ENCODE measurements at places on chromosomes 6 and 20. TPM values are rescaled to one million over a fixed set of nuclear protein-coding genes. Genes with fewer than 3 reads are reported as not detected.

- H3K27me3 ChIP-seq, result no peaks in the 10 kb centered on the region
- no peak overlapping the region for H3K4me3 ChIP-seq
- H3K36me3 ChIP-seq, result no peaks in the 10 kb centered on the region
- no peak for DNase-seq
Measured at GRCh38 chr20:11248687-11249638, 575.2 kb upstream of the JAG1 start.

- no peaks in the 10 kb centered on the region for H3K27me3 ChIP-seq
- H3K4me3 ChIP-seq, result no peak overlapping the region
- H3K4me1 ChIP-seq, result no peaks in the 10 kb centered on the region
- no peaks in the 10 kb centered on the region for H3K36me3 ChIP-seq
Measured at GRCh38 chr6:9292975-9293374, 857.6 kb upstream of the SLC35B3 start.

Gene GPR6
- not detected for total RNA-seq

DNA sequence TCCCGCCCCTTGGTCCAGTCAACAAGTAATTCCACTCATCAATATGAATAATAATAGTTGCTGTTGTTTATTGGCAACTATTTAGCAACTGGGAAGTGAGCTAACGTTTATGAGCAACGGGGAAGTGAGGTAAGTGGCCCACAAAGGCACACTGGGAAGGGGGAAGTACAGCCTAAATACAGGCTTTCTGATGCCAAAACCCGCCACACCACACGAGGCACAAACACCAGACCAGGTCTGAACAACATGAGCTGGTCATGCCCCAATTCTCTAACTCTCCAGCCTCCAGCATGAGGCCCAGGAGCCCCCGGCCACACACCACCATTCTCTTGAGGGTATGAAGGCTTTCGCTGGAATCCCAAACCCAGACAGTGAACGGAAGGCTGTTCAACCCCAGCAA, 50.8 kb downstream of the PREX1 start:
- no peak overlapping the region for H3K4me3 ChIP-seq
- no peak for DNase-seq
- H3K27ac ChIP-seq, result no peak overlapping the region
- H3K4me1 ChIP-seq, result no peaks in the 10 kb centered on the region

- H3K27me3 ChIP-seq, result no peaks in the 10 kb centered on the region
- no peak overlapping the region for H3K4me3 ChIP-seq
- H3K36me3 ChIP-seq, result no peaks in the 10 kb centered on the region
- H3K27ac ChIP-seq, result peak overlapping the region; percentile 35
- H3K4me1 ChIP-seq, result peaks cover 43% of the 10 kb centered on the region
- no peak for DNase-seq
Measured at GRCh38 chr20:62370807-62371587, 3.9 kb upstream of the LAMA5 start.

DNA sequence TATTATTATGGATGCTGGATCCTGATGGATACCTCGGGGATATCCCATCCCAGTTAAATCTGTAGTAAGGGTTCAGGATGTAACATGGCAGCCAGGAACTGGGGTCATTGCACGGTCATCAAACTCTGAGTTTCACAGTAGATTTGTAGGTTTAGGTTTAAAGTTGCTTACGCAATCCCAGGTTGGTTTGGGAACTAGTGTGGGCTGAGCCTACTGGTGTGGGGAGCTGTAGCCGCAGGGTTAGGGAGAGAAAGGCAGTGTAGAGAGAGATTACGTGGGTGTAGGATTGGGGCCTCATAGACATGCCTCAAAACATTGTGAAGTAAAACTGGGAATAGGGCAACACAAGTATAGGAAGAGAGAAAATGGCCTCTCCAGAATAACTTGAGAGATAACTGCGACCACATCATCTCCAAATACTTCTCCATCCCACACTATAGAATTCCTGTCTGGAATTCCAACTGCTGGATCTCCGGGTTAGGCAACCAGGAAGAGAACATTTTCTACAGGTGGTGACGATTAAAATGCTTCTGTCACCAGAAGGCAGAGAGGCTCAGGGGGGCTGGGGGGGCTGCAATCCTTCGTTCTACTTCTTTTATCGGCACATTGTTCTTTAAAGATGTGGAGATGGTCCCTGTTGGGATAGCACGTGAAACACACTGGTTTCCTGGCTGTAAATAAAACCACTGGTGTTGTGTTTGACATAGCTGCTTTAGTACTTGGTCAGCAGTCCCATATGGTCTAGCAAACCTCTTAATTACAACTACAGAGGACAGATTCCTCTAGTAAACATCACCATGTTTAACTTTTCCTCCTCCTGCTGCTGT, 44.9 kb upstream of the TMEM170B start:
- no peak overlapping the region for H3K4me3 ChIP-seq
- H3K36me3 ChIP-seq, result no peaks in the 10 kb centered on the region
- no peak overlapping the region for H3K27ac ChIP-seq

GRCh38 chr20:56974499-56975250, 291.8 kb downstream of the BMP7 start:
- peak overlapping the region; percentile 48 for H3K4me3 ChIP-seq
- peak overlapping the region; percentile 57 for H3K27ac ChIP-seq
- no peaks in the 10 kb centered on the region for H3K27me3 ChIP-seq
- DNase-seq, result peak; percentile 89
- peaks cover 26% of the 10 kb centered on the region for H3K4me1 ChIP-seq

Gene CLDN20
- not detected for total RNA-seq

DNA sequence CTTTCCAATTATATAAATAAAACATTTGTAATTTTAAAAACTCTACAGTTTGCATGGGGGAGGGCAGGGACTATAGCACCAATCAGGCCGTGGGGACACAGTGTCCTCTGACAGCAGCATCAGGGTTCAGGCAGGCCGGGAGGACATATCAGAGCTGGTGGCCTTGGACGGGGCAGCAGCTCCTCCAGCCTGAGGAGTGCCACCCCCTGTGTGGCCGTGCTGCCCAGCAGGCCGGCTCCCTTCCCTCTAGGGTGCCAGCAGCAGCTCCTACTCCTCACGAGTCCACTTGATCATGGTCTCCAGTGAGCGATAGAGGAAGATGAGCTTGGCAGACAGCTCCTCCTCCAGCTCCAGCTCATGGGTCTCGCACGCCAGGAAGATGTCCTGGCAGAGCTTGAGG, 144.0 kb upstream of the PHACTR3 start:
- H3K4me1 ChIP-seq, result no peaks in the 10 kb centered on the region
- H3K27me3 ChIP-seq, result peaks cover 99% of the 10 kb centered on the region
- H3K36me3 ChIP-seq, result no peaks in the 10 kb centered on the region
- DNase-seq, result no peak

Gene KCNS1
- 0.15 TPM for total RNA-seq

Gene ZSCAN16
- 5.6 TPM for total RNA-seq

GRCh38 chr6:12013307-12013719, 1.2 kb downstream of the HIVEP1 start:
- no peaks in the 10 kb centered on the region for H3K27me3 ChIP-seq
- no peak for DNase-seq
- peaks cover 25% of the 10 kb centered on the region for H3K4me1 ChIP-seq
- peak overlapping the region; percentile 71 for H3K4me3 ChIP-seq
- peaks cover 32% of the 10 kb centered on the region for H3K36me3 ChIP-seq

Gene POM121L2
- not detected for total RNA-seq

DNA sequence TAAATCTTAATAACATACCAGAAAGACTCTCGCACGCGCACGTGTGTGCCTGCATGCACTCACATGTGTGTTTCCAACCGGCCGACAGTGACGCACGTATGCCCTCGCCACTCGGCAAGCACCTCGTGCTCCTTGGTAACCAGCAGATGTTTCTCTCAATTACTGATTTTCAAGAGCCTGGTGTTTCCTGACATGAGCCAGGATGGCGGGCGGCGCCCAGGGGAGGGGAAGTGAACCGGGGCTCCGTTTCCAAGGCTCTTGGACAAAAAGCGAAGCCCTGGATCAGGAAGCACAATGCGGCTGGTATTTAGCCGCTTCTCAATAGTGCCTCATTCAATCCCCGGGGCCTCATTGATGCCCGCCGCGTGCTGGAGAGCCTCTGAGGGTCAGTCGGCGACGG, 37.7 kb downstream of the PMEPA1 start:
- 0 out of 2 replicates have a peak, but pooled peaks cover 5% of the 10 kb centered on the region for H3K4me1 ChIP-seq
- peaks cover 21% of the 10 kb centered on the region for H3K36me3 ChIP-seq
- no peak overlapping the region for H3K27ac ChIP-seq
- H3K4me3 ChIP-seq, result no peak overlapping the region

DNA sequence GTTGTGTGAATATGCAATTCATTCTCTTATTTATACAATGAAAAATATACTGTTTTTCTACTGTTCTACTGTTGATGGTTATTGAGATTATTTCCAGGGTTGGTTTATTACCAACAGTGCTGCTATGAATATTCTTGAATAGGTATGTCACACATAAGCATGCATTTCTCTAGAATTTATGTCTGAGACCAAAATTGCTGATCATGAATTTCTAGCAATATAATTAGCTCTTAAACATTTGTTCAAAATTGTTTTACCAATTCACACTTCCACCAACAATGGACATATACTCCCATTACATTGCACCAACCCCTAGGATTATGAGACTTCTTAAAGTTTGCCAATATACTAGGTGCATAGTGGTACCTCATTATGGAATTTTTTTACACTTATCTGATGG, 164.1 kb upstream of the KCNQ5 start:
- no peaks in the 10 kb centered on the region for H3K36me3 ChIP-seq
- no peaks in the 10 kb centered on the region for H3K4me1 ChIP-seq
- H3K4me3 ChIP-seq, result no peak overlapping the region

Gene SALL4
- total RNA-seq, result 3.8 TPM

DNA sequence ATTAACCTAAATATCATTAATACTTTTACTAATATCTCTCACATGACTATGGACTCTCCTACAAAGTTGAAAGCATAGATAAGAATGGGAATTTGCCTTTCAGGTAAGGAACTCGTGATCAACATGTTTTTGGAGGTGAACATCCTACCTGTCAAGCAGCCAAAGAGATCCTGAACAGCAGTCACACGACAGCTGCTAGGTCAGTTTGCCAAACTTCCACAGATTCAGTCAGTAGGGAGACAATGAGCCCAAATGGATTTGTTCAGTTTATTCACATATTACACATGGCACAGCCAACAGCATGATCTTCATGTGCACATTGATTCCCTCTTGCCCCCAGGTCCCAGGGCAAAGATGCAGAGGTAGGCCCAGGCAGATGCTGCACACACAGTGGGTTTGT, 86.1 kb upstream of the LOC128125822 start:
- H3K27ac ChIP-seq, result no peak overlapping the region
- H3K27me3 ChIP-seq, result no peaks in the 10 kb centered on the region
- no peak overlapping the region for H3K4me3 ChIP-seq
- DNase-seq, result no peak
- H3K4me1 ChIP-seq, result 0 out of 2 replicates have a peak, but pooled peaks cover 12% of the 10 kb centered on the region
- no peaks in the 10 kb centered on the region for H3K36me3 ChIP-seq

Gene EMILIN3
- total RNA-seq, result not detected

DNA sequence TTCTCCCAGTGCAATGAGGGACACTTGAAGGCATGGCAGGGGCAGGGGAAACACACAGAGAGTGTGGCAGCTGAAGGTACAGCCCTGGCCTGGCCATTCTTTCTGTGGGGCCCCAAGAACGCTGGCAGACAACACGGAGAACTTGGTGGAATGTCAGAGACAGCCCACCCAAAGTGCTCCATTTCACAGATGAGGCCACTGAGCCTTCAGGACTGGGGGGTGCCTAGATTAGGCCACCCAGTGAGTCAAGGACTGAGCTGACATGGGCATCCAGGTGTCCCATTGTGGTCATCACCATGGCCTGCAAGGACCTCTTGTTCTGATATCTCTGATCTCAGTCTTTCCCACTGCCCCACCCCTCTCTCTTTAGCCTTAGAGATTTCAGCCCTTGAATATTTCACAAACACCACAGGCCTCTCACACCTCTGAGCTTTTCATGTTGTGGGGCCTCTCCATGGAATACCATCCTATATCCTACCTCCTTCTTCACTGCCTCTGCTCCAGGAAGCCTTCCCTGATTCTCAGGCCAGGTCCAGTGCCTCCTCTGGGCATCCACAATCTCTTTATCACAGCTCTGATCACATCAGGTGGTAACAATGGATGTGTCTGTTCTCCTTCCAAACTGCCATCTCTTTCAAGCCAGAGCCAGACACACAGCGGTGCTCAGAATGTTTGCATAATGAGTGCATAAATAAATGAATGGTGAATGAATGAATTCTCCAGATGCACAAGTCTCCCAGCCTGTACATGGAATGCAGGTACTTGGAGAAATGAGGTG, 2.0 kb upstream of the RSPO4 start:
- no peaks in the 10 kb centered on the region for H3K4me1 ChIP-seq
- DNase-seq, result no peak
- peaks cover 41% of the 10 kb centered on the region for H3K27me3 ChIP-seq
- H3K4me3 ChIP-seq, result no peak overlapping the region
- H3K36me3 ChIP-seq, result no peaks in the 10 kb centered on the region

Gene TUBB2B
- 2.5 TPM for total RNA-seq

GRCh38 chr20:62186887-62187866, 4.3 kb downstream of the MTG2 start:
- H3K27ac ChIP-seq, result no peak overlapping the region
- no peaks in the 10 kb centered on the region for H3K27me3 ChIP-seq
- no peak for DNase-seq

GRCh38 chr20:13546497-13547131, 92.1 kb downstream of the TASP1 start:
- H3K27ac ChIP-seq, result no peak overlapping the region
- H3K4me3 ChIP-seq, result no peak overlapping the region
- peak; percentile 37 for DNase-seq

DNA sequence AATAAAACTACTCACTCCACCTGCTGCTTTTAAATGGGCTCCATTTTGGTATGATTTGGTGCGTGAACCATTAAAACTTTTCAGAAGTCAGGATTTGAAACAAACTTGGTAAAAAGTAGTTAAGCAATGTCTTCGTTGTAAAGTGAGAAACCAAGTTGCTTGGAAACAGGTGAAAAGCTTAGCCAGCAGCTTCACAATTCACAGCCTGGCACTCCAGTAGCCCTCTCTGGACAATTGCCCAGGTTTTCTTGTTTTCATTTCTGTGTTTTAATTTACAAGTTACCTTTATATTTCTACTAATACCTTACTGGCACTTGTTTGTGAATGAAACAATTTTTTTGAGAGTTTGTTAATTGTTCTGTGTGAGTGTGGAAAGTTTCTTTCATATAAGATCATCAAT, 12.8 kb downstream of the NT5E start:
- no peak for DNase-seq
- peaks cover 9% of the 10 kb centered on the region for H3K36me3 ChIP-seq
- peaks cover 100% of the 10 kb centered on the region for H3K4me1 ChIP-seq
- H3K4me3 ChIP-seq, result no peak overlapping the region

DNA sequence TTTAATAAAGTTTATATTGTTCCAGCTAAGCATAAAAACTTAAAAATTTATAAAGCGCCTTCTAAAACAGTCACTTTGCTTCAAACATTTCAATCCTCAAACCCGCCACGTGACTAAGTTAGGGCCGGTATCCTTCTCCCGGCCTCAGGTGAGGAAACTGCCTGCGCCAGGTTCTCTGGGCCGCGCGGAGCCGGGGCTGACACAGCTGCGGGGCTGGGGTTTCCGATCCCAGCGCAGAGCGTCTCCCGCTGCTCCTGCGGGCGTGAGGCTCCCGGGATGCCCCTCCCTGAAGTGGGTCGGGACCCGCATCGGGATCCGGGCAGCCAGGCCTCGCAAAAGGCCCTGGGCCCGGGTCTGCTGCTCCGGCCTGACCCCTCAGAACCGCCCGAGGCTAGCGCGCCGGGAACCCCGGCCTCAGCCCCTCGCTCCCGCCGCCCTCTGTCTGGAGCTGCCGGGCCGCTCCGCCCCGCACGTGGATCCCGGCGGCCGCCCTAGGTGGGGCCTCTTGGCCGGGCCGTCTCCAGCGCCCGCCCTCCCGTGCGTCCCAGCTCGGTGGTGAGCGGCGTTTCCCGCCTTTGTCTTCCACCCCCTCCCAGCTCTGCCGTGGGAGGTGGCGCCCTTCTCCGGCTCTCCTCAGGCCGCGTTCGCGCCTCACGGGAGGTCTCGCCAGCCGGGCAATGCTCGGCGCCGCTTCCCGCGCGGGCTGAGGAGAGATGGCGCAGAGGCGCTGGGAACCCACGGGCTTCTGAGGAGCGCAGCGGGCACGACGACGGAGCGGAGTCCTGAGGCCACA, 267.9 kb downstream of the DLL1 start:
- DNase-seq, result no peak
- peaks cover 46% of the 10 kb centered on the region for H3K27me3 ChIP-seq
- H3K4me3 ChIP-seq, result no peak overlapping the region
